NCI-H2171 treated with DMSO at 0.1 percent for 48 hours (cell line): ENCODE measurements at places on chromosomes 3 and 15.

GRCh38 chr15:99556011-99556410 is 9.8 kb upstream of the MEF2A start:
- DNase-seq: peak; percentile 67

DNA sequence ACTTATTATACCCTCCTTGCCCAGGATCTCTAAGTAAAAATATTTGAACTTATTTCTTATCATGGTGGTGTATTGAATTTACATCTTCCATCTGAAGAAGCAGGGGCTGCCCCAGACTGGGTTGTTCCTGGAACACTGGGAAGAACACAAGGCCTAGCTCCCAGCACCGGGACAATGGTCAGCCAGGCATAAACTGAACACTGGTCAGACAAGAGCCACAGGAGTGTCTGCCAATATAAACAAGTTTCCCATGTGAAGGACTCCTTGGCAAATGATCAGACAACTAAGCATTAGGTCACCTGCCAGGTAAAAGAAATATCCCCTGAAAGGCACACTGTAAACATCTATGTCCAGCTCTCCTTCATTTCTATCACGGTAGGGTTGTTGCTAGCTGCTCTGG is 172.4 kb downstream of the ATP8B4 start:
- no peak for DNase-seq

GRCh38 chr3:134838599-134838998 is 43.5 kb downstream of the EPHB1 start:
- DNase-seq: no peak

DNA sequence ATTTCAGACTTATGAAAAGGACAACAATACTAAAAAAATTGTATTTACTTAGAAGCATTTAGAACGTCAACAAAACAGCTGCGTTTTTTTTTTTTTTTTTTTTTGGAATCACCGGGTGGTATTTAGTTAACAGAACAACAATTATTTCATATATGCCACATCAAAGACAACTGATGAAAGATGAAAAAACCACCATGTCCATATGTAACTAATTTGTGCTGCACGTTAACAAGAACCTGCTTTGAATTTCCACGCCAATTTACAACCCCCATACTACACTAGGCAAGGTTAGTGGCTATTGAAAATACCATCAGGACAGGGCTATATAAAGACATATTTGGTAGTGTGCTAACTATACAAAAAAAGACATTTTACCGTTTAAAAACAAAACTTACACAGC is 189.3 kb upstream of the ROBO1 start:
- DNase-seq: no peak

DNA sequence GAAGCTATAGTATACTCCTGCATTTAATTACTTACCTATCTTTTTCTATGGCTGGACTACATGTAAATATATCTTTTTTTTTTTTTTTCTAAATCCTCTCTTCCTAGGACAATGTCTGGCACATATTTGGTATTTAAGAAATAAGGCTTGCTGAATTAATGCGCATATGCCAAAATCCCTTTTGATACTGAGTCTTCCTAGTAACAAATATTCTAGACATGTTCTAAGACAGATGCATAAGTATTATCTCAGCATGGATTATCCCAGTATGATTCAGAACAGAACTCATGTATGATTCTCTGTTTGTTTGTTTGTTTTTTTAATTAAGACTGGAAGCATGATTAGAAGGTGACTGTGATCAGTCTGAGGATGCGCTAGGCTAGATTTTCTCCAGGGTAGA is 249.8 kb upstream of the ZNF717 start:
- DNase-seq: no peak

DNA sequence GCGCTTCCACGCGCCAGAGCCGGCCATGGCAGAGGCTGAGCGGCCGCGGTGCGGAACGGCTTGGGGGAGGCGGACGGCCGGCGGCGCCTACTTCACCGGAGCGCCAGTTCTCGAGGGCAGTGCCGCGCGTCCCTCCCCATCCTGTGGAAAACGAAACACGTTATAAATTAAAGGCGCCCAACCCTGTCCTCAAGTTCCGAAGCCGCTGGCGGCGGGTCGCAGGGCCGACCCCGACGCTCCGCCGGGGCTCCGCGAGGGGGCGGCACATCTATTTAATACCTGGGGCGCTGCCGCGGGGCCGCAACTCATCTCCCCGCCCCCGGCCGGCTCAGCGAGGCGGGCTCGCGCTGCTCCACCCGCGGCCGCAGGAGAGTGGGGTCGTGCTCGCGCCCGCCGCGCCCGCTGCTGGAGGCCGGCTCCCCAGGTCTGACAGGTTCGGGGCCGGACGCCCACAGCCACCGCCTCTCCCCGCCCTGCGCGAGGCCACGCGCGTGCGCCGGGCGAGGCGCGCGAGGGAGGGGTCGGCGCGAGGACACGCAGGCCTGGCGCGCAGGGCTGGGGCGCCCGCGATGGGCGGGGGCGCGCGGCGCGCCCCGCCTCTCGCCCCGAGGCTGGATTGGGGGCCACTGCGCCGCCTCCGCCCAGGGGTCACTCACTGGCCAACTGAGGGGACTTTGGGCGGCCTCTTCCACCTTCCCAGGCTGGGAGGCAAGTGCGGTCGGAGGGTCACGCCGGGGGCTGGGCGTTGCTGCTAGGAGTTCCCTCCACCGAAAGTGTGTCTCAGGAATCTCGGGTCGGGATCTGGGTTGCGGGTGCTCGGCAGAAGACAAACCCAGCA is at the start of gene SLC30A4:
Gene SLC30A4 (minus strand): TSS at position 428 of the 838 bp plus-strand sequence. CDS start 401 bp downstream, at position 27.
- peak; percentile 57 for DNase-seq

GRCh38 chr3:131544557-131544956 is 41.8 kb upstream of the MRPL3 start:
- DNase-seq: no peak

GRCh38 chr3:94285872-94286271 is 223.0 kb downstream of the NSUN3 start:
- DNase-seq: peak; percentile 10

DNA sequence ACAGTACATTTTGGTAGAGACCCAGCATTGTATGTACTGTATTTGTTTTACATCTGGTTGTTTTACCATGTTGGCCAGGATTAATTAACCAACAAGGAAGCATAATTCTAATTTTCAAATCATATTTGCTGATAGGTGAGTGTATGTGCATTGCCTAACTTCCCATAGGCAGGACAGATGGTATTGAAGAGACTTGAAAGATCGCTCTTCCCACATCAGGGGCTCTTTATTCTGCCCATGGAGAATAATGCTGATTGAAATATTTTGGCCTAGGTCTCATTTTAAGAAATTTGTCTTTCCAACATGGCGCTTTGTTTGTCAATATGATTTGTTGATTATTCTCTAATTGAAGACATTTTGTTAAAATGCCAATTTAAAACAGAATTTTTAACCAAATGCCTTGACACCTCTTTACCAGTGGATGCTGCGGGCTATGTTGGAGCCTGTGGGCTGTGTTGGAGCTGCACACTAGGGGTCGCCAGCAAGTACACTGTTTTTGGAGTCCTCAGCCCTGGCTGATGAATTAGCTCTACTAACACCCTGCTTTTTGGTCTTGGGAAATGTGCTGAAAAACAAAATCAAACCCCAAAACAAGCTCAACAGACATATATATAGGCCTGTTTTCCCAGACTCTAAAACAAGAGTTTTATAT is 5.3 kb downstream of the P2RY12 start:
- DNase-seq: peak; percentile 13

- DNase-seq: no peak
These were observed 1.2 kb downstream of the PIGB start for GRCh38 chr15:55320238-55320550.

GRCh38 chr3:134931045-134931785 is 136.2 kb downstream of the EPHB1 start:
- no peak for DNase-seq

- DNase-seq: no peak
These were observed 6.7 kb downstream of the VGLL3 start for GRCh38 chr3:86984271-86984670.

- DNase-seq: no peak
These were observed 809 bp downstream of the NDUFAF3 start for GRCh38 chr3:49022688-49023171.

- peak; percentile 46 for DNase-seq
These were observed 641 bp downstream of the OPA1 start for GRCh38 chr3:193593668-193594030.

DNA sequence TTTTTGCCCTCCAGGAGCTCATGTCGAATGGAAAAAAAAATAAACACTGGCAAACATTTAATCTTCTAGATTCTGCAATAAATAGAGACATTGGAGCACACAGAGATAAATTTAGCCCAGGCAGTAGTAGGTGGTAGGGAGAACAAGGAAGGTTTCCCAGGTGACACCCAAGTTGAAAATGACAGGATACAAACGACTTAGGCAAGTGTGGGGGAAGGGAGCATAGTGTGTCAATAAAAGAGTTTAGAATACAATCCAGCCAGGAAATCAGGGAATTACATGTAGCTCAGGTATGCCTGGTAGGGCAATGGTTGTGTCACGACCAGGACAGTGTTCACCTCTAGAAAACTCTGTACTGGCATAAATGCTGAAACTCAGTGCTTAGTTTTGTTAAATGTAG is 364.6 kb upstream of the AGTR1 start:
- DNase-seq: no peak

- DNase-seq: no peak
These were observed 106.5 kb downstream of the TPRA1 start for GRCh38 chr3:127483902-127484591.

DNA sequence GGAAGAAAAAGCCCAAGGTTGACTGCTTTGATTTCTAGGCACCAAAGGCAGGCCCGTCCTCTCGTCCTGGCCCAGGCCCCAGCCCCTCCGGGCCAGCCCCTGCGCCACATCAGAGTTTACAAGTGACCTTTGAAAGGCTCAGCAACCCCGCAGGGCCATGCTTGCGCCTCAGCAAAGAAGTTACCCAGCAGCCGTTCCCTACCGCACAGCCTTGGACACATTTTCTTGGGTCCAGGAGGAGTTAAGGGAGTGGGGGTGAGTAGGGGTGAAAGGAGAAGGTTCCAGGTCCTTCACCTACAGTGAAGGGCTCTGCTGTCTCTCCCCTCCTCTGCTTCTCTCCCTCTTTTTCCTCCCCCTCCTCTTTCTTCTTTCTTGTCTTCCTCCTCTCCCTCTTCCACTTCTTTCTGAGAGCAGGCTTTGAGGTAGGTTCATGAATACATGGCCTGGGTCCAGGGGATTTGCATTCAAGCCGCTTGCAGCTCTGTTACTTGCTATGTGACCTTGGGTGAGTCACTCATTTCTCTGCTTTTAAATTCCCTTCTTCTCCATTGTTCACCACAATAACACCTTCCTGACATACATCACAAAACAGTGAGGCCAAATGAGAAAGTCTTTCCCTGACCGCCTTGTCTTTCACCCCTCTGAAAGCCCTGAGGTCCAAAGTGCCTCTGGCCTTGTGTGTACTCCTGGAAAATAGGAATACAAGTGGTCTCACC is 223.3 kb upstream of the TPRG1 start:
- DNase-seq: no peak

- DNase-seq: no peak
These were observed 404.8 kb downstream of the PTPRG start for GRCh38 chr3:61966200-61966599.

GRCh38 chr3:158777161-158777873 is 24.5 kb upstream of the MFSD1 start:
- no peak for DNase-seq

DNA sequence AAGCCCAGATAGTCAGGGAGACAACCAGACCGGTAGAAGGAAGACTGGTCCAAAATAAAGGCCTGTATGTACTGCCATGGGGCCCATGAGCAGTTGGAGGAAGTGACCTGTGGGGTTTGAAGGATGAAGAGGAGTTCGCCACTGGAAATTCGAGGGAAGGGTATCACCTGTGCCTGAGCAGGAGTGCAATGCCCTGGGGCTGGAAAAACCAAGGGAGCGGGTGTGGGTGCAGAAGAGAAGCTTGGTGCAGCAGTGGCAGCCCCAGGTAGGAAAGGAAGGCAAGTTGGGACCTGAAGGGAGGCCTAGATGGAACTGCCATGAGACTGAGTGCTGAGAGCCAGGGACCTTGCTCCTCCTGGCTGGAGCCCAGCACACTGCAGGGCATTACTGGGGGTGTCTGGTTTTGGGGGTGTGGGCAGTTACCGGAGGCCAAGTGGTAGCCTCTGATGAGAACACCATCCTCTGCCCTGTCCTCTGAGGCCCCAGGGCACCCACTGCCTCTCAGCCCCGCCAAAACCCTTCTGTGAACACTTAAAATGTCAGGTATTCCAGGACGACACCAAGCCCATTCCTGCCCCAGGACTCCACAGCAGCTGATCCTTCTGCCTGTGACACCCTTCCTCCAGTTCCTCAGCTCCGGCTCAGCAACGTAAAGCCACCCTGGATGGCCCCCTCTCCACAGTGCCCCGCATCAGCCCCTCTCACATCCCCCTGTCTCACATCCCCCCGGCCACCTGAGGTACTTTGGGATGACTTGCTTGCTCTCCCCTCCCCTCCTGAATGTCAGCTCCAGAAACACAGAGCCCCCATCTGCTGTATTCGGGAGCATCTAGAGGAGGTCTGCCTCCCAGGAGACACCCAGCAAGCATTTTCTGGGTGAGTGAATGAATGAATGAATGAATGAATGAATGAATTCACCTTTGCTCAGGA is 42.9 kb downstream of the WNT7A start:
- no peak for DNase-seq

DNA sequence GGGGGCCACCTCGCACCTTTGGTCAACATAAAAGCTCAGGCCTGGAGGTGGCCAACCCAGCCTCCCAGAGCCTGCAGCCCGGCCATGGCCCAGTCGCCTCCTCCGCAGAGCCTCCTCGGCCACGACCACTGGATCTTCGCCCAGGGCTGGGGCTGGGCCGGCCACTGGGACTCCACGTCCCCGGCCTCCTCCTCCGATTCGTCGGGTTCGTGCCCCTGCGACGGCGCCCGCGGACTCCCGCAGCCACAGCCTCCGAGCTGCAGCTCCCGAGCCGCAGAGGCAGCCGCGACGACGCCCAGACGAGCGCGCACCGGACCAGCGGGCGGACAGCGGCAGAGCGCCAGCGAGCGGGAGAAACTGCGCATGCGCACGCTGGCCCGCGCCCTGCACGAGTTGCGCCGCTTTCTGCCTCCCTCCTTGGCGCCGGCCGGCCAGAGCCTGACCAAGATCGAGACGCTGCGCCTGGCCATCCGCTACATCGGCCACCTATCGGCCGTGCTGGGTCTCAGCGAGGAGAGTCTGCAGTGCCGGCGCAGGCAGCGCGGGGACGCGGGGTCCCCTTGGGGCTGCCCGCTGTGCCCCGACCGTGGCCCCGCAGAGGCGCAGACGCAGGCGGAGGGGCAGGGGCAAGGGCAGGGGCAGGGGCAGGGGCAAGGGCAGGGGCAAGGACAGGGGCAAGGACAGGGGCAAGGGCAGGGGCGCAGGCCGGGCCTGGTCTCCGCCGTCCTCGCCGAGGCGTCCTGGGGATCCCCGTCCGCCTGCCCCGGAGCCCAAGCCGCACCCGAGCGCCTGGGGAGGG is at the start of gene MESP2:
Gene MESP2 (plus strand): TSS at position 59 of the 799 bp plus-strand sequence. CDS start 26 bp downstream, at position 85.
- peak; percentile 18 for DNase-seq

- no peak for DNase-seq
These were observed 460.0 kb downstream of the PDCD6IP start for GRCh38 chr3:34258271-34258998.

- DNase-seq: no peak
These were observed 32.1 kb downstream of the KIF9 start for GRCh38 chr3:47250309-47251060.

- DNase-seq: no peak
These were observed 299.1 kb upstream of the MCTP2 start for GRCh38 chr15:93932164-93932776.
